CD8-positive, alpha-beta T cell (primary cell): ENCODE measurements at places on chromosomes 5 and 9. TPM values are rescaled to one million over a fixed set of nuclear protein-coding genes. Genes with fewer than 3 reads are reported as not detected.

DNA sequence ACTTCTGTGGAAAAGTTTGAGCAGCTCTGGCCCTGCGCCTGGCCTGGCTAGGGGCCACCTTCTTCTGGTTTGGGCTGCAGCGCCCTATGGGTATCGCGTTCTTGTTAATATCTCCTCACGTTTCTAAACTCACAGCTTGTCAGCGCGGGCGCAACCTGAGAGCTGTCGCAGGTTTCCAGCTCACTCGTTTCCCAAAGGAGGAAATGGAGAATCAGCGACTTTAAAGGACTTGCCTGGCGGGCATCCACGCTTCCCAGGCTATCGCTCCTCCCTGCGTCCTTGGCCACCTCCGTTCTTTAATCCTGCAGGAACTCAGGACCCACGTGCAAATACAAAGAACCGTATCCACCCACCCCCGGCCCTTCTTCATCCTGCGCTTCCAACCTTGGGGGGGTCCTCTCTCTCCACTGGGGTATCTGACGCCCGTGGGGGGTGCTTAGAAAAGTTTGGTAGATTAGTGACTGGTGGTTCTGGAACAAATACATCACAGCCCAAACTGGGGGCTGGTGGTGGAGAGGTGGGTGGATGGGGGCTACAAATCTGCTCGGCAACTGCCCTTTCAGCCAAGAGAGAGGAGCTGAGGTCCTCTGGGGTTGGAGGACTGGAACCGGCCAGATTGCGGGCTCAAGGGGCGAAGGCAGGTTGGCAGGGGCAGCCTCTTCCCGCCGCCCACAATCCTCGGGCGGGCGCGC, 578 bp upstream of the PSAT1 start:
- DNase-seq: peak; percentile 20

GRCh38 chr9:21461377-21461776, 20.7 kb downstream of the IFNE start:
- DNase-seq: no peak

Gene DIMT1
- 22.8 TPM for total RNA-seq

Gene KCTD16
- not detected for total RNA-seq

DNA sequence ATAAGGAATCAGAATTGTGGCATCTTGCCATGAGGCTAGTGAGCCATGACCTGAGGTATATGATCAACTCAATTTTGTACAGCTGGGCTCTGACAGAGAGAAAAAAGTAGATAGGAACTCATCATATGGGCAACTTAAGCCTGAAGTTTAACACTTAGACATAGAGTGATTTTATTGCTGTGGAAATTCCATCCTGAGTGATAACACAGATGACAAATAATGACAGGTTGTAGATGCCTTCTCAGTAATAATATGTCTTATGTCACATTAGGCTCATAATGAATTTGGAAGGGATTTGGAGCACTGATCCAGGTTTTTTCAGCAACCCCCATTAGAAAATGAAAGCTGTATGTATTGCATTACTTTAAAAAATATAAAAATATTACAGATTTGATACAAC, 744.6 kb downstream of the CDH12 start:
- no peak for DNase-seq

Gene FOXD4L4
- total RNA-seq: not detected

GRCh38 chr5:172078726-172079345, 72.4 kb upstream of the FBXW11 start:
- DNase-seq: no peak

Gene LURAP1L
- not detected for total RNA-seq

GRCh38 chr5:6360323-6361072, 17.8 kb downstream of the MED10 start:
- no peak for DNase-seq

Gene SERF1A
- total RNA-seq: 13.1 TPM

- no peak for DNase-seq
Observed at GRCh38 chr5:121968910-121969607, 7.3 kb downstream of the SRFBP1 start.

DNA sequence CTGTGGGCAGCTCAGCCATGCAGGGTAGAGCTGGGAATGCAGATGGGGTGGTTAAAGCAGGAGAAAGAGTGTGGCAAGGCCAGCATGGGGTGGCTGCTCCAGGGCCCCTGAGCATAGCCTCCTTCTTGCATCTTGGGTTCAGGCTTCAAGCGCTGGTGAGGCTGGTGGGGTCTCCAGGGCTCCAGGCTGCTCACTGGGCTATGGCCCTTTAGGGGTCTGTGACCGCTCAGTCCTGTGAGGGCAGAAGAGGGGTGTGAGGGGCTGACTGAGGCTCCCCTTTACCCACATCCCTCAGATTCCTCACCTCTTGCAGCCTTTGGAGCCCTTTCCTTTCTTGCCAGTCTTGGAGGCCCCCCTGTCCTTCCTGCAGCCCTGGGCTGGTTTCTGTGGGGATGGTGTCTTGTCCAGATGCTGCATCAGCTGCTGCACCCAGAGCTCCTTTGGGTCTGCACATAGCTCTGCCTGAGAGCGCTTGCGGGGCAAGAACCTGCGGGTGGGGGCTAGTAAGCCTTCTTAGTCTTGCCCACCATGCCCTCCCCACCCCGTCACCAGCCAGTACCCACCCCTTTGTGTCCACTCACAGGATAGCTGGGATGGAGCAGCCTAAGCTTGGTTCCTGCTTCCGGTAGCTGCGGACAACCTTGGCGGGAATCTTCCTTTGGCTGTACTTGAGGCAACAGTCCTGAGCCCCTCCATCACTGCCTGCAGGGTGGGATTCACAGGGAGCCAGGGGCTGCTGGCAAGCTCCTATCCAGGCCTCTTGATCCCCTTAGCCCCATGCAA, 549 bp downstream of the CCL21 start:
- DNase-seq: no peak

Gene GRIN1
- not detected for total RNA-seq

Gene OR1J2
- total RNA-seq: not detected

GRCh38 chr9:93130861-93131481, 3.1 kb downstream of the NINJ1 start:
- no peak for DNase-seq

GRCh38 chr9:4152876-4153275, 147.0 kb downstream of the GLIS3 start:
- no peak for DNase-seq

Gene SLC6A19
- not detected for total RNA-seq

- DNase-seq: no peak
Observed at GRCh38 chr5:77935506-77936364, 159.6 kb upstream of the TBCA start.

DNA sequence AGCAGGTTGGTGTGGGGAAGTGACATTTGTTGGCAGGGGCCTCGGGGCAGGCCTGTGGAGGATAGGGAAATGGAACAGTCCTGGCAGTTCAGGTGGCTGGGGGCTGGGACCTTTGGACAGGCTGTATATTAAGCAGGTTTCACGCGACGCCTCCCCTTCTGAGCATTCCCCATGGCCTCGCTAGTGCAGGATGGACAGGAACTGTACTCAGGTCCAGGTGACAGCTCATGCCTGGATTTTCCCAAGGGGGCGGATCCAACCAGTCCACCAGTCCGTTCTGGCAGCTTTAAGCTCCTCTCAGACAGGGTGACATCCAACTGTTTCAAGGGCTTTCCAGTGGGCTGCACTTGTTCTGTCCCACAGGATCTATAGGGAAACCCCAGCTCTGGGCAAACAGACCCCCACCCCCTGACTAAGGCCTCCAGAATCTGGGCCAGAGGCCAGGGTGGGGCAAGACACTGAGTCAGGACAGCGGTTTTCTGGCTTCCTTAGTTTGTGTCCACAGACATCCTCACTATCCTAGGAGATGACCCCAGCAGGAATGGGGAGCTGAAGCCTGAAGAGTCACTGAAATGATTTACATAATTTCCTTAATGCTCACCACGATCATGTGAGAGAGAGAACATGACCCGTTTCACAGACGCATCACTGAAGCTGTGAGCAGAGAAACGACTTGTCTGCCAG, 20.9 kb downstream of the CSF2 start:
- no peak for DNase-seq

GRCh38 chr9:112103405-112103804, 71.7 kb downstream of the SUSD1 start:
- no peak for DNase-seq

DNA sequence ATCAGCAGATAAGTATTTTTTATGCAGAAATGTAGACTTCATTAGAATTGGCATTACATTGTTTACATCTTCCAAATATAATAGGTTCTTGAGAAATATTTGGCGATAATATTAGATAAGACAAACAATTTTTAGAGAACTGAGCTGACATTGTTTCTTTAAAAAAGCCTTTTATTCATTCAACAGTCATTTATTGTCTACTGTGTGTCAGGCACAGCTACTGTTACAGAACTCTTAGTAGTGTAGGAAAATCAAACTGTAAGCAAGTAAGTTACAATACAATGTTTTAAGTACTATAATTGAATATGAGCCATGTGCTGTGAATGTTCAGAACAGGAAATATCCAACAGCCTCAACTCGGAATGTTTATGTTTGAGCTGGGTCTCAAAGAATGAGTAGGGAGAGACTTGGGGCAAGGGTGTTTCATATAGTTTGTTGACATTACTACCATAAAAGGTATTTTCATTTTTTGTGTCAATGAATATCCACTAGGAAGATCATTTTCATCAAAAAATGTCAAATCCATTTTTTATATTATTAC, 114.0 kb downstream of the CDC42SE2 start:
- DNase-seq: no peak

DNA sequence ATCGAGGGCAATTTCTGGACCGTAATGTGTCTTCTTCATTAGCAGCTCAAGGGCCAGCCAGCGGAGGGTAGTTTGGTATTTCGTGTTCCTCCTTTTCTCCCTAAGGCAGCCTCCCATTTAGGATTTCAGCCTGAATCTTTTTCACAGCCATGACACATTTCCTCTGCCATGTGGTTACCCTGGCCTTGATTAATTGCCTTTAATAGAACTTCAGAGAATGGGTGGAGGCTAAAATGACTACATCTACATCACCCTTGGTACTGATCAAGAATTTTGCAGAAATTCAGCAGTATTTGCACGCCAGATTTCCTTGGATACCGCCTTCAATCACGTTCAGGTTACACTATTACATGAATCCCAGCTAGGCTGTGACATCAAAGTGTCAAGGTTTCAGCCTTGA, 58.0 kb downstream of the ADAMTS16 start:
- DNase-seq: no peak

- no peak for DNase-seq
Observed at GRCh38 chr5:11027660-11028059, 266.6 kb upstream of the DAP start.

DNA sequence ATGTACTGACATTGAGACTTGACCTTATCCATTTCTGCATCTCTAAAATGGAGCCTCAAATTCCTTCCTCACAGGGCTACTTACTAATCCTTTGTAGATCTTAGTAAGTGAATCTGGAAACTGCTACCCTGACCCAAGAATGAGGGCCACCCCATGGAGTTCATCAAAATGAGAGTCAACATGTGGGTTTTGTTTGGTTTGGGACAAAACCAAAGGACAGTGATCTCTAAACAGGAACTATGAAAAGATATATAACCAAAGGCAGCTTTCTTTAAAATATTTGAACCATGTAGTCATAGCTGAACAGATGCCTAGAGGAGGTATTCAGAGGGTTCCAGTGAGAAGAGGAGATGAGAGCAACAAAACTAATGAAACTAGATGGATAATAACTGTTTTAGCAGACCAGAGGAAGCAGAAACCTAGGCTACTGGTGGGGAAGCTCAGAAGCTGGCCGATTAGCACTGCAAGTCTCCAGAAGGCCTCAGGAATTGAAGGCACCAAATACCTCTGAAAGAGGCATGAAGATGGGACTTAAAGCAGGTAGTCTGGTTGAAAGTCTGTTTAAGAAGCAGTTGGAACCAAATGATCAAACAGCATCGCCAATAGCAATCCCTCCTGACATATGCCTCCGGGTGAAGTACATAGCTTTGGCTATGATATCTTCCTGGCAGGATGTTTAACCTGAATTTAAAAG, 45.8 kb downstream of the THOC3 start:
- DNase-seq: no peak

DNA sequence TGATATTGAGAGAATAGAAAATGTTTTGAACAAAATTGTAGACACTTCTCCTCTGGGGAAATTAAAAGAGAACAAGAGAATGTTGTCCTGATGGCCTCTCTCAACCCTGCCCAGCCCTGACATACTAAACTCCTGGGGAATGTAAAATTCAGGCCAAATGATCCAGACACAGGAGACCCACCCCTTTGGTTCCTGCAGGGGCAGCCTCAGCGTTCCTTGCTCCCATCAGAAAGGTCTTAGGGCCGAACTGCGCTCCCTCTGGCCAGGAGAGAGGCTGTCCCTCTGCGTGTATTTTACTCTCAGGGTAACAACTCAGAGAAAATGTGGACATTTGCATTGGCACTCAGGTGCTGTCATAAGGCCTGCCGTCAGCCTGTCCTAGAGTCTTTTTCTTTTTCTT, 616.3 kb upstream of the KLF4 start:
- DNase-seq: no peak
